ENCODE measurements at places on chromosomes 11 and 22.

DNA sequence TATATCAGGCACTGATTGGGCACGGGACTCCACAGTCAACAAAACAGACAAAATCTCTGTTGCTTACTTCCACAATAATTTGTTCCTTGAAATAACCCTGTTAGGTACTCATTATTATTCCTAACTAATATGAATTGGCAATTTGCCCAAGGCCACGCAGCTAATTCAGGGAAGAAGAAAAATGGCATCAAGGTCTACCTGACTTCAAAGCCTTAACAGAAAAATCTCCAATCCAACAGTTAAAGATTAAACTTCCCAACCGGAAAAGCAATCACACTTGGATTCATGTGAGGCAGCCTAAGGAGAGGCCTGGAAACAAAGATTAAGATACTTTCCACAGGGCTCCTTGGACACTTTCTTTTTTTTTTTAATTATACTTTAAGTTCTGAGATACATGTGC is 68.9 kb downstream of the PRCP start:
- DNase-seq, result no peak

GRCh38 chr11:3104961-3105790 is 48.0 kb upstream of the CARS1 start:
- DNase-seq, result no peak

DNA sequence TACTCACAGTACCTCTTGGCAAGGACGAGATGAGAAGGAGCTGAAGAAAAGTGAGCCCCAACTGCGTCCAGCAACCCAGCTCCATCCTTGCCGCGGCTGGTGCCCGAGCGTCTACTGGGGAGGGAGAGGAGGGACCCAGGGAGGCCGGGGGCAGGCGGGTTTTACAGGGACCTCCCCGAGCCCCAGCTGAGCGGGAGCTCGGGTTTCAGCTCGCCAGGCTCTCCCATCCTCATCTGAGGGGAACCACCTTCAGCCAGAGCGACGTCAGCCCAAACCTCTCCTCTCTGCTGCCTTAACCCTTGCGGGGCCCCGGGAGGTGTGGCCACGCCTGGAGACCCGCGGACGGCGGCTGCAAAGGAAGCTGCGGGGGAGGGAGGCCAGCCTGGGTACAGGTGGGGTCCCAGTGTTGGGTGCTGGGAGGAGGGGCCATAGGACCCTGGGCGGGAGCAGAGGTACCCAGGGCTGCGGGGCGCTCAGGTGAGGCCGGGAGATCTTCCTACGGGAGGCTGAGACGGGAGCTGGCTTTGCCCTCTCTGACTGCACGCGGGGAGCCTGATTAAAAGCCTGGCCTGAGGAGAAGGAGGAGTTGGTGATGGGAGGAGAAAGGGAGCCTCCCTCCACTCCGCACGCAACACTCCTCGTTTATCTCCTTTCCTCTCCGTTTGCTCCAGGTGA is at the start of gene PAMR1:
TSS of gene PAMR1 (minus strand) at position 116 of the 675 bp plus-strand sequence. CDS start at position 85, 31 bp downstream.
- no peak for DNase-seq

DNA sequence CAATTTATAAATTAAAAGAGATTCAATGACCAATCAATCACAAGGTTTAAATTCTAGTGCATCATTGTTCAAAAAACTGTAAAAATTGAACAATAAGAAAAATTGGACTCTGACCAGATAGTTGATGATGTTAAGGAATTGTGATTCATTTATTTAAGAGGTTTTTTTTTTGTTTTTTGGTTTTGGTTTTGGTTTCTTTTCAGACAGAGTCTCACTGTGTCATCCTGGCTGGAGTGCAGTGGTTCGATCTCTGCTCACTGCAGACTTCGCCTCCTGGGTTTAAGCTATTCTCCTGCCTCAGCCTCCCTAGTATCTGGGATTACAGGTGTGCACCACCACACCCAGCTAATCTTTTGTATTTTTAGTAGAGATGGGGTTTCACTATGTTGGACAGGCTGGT is 17.1 kb upstream of the EIF3M start:
- no peak for DNase-seq

DNA sequence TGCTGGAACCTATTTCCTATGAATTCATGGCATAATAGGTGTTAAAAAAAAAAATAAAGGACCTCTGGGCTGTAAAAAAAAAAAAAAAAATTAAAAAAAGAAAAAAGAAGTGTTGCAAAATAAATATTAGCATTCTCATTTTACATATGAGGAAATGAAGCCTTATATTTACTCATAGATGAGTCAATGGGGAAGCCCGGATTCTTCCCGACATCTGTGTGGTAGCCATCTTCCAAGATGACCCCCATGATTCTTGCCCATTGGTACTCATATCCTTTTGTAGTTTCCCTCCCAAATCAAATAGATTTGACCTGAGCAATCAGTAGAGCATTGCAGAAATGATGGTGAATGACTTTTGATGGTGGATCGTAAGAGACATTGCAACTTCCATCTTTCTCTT is 3.0 kb upstream of the SWAP70 start:
- no peak for DNase-seq

- DNase-seq, result no peak
These were observed 82.3 kb downstream of the TBC1D22A start for GRCh38 chr22:46844606-46845210.

- no peak for DNase-seq
These were observed 15.4 kb upstream of the TMEM191C start for GRCh38 chr22:21451545-21452520.

DNA sequence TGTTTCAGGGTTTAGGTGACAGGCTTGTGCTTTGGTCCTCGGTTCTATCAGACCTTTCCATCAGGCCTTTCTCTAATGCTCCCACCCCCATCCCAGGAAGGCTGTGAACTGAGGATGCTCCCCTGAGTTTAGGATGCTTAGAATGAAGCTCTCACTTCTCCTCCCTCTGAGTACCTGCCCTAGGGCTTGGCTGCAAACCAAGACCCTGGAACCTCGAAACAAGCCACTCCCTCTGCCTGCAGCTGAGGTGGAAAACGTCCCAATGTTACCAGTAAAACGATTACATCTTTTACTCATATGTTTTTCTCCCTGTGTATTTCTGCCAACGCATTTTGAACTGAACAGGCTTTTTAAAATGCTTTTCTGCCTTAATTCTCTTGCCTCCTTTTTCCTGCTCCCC is 54.5 kb upstream of the BMAL1 start:
- no peak for DNase-seq

GRCh38 chr22:39490135-39490798 is 11.8 kb upstream of the MIEF1 start:
- DNase-seq, result peak; percentile 73

DNA sequence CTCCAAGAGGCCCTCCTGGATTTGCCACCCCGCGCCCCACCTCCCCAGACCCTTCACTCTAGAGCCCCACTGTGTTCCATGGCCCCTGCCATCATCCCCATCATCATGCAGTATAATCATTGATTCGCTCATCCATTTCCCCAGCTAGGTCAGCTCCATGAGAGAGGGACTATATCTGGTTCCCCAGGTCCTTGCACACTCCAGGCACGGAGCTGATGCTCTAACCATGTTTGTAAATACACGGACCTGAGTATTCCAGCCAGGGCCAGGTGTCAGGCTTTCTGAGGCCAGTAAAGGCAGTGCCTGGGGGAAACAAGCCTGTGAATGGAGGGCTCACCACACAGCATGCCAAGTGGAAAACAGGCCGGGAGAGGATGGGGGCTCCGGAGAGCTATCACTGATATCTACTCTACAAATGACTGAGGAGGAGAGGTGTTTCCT is 27.1 kb upstream of the OAF start:
- no peak for DNase-seq

- DNase-seq, result no peak
These were observed 58.4 kb downstream of the PPFIBP2 start for GRCh38 chr11:7572001-7572712.

DNA sequence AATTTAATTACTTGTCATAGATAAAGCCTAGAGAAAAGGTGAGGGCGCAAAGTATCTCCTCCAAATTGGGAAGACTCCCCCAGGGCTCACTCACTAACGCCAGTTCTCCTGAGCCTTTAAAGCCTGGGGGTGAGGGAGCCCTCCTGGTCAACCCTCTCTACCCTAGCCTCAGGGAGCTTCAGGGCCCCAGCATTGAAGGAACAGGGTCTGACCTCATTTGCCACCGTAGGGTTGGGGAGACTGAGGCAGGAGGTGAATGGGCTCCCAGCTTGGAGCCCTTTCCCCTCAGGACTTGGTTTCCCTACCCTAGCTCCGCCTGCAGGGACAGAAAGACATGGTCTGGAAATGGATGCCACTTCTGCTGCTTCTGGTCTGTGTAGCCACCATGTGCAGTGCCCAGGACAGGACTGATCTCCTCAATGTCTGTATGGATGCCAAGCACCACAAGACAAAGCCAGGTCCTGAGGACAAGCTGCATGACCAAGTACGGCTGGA is 1.7 kb downstream of the FOLR2 start:
- DNase-seq, result no peak

GRCh38 chr22:42895541-42895981 is 38.5 kb upstream of the ARFGAP3 start:
- peak; percentile 38 for DNase-seq

- peak; percentile 85 for DNase-seq
These were observed 16.6 kb downstream of the OR8A1 start for GRCh38 chr11:124586238-124586860.

- DNase-seq, result no peak
These were observed 242.0 kb downstream of the TENM4 start for GRCh38 chr11:79198898-79199250.

- DNase-seq, result no peak
These were observed 129.5 kb downstream of the SLC1A2 start for GRCh38 chr11:35289821-35290220.

DNA sequence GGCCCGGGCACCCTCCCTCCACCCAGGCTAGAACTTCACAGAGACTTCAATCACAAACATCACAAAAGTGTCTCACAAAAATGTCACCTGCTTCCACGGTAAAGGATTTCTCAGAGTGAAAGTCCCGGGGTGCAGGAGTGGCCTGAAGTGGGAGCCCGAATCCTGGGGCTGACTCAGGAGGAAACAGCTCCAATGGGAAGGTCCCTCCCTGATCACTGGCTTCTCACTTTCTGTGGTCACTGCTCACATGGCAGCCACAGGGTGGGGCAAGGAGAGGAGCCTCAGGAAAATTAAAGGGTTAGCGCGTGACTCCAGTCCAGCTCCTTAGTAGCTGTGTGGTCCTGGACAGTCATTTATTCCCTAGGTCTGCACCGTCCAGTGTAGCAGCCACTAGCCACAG is 564.5 kb upstream of the B3GAT1 start:
- DNase-seq, result no peak

- no peak for DNase-seq
These were observed 13.8 kb upstream of the OR56A3 start for GRCh38 chr11:5928271-5928670.

DNA sequence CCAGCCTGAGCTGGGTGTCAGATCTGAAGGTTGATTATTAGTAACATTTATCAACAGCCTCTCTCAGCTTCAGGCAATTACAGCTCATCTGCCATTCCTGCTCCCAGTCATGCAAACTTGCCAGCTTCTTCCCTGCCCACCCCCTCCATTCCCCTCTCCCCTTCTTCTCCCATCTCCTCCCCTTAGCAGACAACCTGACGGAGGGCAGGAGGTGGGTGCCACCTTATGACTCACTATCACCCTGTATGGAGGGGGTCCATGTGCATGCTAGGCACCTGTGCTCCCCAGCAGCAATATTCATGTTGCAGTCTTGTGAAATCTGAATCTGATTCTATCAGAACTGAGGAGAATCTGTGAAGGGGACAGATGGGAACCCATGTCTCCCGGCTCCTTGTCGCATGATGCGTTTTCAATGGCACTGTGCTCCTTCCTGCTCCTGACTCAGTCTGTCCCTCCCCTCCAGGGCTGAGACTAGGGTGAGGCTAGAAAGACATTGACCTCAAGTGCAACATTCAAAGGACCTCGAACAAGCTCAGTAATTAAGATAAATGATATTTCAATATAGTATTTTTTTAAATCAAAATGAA is 46.3 kb upstream of the TUB start:
- no peak for DNase-seq

- DNase-seq, result no peak
These were observed 47.5 kb upstream of the SCUBE2 start for GRCh38 chr11:9138612-9139579.

DNA sequence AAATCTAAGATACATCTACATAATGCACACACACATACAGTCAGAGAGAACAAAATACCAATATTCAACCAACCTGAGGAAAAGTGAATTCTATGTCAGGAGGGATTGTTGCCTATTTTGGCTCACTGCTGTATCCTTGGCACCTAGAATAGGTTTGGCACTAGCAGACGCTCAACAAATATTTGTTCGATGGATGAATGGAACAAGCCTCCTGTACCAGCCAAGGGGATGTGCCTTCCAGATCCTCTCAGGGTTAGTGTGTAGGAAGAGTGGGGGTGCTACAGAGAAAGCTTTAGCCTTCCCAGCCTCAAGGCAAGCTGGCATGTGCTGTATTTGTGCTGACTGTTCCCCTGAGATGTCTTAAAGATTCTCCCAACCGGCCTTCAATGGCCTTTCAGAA is 23.3 kb upstream of the POU2AF1 start:
- no peak for DNase-seq

- no peak for DNase-seq
These were observed 2.2 kb downstream of the C11orf24 start for GRCh38 chr11:68269414-68270081.

- DNase-seq, result no peak
These were observed 11.0 kb downstream of the TNKS1BP1 start for GRCh38 chr11:57313788-57314135.

DNA sequence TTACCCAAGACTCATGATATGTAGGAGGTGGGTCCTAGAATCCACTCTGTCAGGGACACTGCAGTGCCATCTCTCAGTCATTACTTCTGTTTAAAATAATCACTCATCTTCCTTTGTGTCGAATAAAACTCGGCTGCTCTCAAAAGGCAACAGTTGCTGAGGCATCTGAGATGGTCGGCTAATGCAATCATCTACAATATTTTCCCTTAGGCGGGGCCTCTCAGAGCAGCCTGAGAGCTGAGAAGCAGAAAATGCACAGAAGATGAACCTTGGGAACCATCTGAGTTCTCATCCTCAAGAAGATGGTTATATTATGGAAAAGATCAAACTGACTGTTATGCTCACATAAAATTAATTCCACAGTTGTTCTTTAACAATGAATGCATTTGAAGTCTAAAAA is 1518.2 kb upstream of the TENM4 start:
- DNase-seq, result no peak

DNA sequence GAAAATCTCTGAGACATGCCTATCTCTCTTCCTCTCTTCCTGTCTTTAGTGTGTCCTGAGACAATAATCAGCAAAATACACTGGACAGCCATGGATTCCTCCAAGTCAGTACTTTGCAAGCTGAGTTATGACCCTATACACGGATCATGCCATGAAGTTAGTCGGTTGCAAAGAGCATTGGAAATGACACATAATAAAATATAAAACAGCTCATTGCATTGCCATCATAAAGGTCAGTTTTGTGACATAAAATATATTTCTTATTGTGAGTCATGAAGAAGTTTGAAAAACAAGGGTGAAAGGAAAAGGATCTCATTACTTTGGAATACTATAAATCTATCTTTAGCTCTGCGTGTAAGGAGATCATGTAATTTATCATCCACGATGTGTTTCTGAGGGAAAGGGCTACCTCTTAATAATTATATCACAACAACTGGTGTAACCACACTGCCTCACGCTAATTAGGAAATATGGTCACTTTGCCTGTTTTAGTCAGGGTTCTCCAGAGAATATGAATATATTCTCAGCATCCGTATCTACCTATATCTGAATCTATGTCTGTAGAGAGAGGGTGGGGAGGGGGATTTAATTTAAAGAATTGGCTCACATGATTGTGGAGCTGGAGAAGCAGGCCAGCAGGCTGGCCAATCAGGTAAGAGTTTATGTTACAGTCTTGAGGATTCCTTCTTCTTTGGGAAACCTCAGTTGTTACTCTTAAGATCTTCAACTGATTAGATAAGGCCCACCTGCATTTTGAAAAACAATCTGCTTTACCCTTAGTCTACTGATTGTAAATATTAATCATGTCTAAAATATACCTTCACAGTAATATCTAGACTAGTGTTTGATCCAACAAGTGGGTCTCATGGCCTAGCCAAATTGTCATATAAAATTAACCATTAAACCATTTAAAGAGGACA is 198.8 kb downstream of the FAT3 start:
- DNase-seq, result no peak

Measured in posterior cingulate gyrus (tissue), 11 donors.